ENCODE measurements at places on chromosomes 1 and 21. TPM values are rescaled to one million over a fixed set of nuclear protein-coding genes. Genes with fewer than 3 reads are reported as not detected.

The LAMB3 gene
- 1.3 TPM for total RNA-seq

The AMY2A gene
- total RNA-seq, result not detected

GRCh38 chr1:117342397-117342796 is 24.9 kb upstream of the MAN1A2 start:
- no peak for DNase-seq

GRCh38 chr1:104593413-104594187 is 843.9 kb downstream of the AMY1C start:
- DNase-seq, result no peak

GRCh38 chr1:29991815-29992214 is 731.6 kb downstream of the MATN1 start:
- no peak for DNase-seq

GRCh38 chr1:147756341-147756740 is 4.1 kb downstream of the GJA5 start:
- no peak for DNase-seq

DNA sequence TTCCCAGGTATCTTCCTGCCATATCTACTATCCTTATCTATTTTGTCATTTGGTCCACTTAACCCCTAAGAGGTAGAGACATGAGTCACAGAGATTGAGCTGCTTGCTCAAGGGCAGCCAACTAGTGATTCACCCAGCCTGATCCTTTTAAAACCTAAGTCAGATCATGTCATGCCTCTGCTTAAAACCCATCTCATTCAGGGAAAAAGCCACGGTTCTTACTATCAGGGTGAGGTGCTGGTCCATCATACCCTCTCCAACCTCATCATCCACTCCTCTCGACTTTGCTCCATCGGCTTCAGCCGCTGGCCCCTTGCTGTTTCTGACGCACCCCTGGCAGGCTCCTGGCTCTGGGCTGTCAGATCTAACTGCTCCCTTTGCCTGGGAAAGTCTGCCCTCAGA is 14.4 kb upstream of the PPP1R15B start:
- no peak for DNase-seq

GRCh38 chr1:108597041-108597440 is 37.1 kb downstream of the EEIG2 start:
- no peak for DNase-seq

DNA sequence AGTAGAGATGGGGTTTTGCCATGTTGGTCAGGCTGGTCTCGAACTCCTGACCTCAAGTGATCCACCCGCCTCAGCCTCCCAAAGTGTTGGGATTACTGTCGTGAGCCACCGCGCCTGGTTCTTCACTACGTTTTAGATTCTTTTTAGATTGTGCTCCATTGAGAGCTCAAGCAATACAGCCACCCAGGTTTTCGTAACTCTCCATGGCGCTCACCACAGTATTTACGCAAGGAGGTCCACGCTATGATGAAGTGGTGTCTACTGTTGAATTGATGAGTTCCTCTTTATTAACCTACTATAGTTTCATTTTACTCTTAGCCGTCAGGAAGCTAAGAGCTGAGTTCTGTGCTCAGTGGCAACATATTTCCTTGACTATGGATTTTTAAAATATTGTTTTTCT is 1.8 kb upstream of the KIF1B start:
- DNase-seq, result no peak

DNA sequence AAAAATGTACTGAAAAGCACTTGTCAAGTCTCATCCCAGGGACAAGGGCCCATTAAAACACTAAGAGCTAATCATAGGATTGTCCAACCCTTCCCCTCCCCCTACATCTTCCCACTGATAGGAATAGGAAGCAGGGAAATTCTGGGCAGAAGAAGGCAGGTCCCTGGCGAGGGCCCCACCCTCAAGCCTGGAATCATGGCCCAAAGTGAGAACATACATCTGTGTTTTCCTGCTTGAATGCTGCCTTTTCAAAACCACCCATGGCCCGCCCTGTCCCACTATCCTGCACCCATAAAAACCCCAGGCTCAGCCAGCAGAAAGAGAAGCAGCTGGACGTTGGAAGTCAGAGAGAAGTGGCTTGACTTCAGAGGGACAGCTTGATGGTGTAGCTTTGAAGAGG is 4.8 kb downstream of the DNAI4 start:
- no peak for DNase-seq

GRCh38 chr1:111989531-111990025 is at the start of gene KCND3:
Gene KCND3, minus strand, starts transcription at chr1:111989668.
- DNase-seq, result no peak

DNA sequence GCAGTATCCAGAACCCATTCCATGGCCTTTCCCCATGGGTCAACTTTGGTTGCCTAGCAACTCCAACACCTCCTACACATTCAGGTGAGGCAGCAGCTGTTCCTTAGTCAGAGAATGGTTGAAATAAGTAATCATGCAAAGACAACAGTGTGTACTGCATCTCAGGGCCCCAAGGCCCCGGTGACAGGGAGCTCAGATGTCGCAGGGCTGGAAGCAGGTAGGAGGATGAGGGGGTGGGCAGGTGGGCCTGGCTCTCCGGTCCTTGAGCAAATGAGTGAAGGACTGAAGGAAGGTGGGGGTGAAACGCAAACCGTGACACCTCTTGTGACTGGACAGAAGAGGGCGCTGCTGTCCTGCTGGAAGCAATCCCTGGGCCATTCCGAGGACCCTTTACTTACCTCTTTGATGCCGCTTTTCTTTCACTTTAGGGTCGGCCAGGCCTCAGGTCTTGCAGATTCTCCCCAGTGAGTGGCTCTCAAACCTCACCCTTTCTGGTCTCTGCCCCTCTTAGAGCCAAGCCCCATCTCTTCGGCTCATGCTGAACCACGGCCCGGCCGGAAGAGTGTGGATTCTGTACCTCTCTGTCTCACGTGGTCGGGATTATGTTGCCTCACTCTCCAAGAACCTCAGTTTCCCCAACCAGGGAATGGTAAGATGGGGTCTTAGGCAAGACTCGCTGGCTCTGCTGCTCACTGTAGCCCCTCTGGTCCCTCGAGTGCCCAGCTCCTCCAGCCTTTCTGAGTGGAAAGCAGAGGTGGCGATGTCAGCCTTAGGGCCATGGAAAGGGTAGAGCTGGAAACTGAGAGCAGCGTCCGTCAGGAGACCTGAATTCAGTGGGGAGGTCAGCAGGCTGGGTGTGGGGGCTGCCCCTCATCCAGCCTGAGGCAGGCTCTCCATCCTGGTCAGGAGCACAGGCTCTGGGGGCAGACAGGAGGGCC is 5.6 kb upstream of the KCNA10 start:
- peak; percentile 40 for DNase-seq
